A673 (cell line): ENCODE measurements at places on chromosomes 2 and 18. TPM values are rescaled to one million over a fixed set of nuclear protein-coding genes. Genes with fewer than 3 reads are reported as not detected.

Gene CLHC1
- 9.1 and 10.8 TPM in 2 replicates for total RNA-seq

- DNase-seq, result no peak
- no peak overlapping the region for H3K4me3 ChIP-seq
- peaks cover 20% of the 10 kb centered on the region for H3K4me1 ChIP-seq
- H3K27me3 ChIP-seq, result no peaks in the 10 kb centered on the region
Observed at GRCh38 chr2:233349005-233349998, 5.0 kb upstream of the DGKD start.

DNA sequence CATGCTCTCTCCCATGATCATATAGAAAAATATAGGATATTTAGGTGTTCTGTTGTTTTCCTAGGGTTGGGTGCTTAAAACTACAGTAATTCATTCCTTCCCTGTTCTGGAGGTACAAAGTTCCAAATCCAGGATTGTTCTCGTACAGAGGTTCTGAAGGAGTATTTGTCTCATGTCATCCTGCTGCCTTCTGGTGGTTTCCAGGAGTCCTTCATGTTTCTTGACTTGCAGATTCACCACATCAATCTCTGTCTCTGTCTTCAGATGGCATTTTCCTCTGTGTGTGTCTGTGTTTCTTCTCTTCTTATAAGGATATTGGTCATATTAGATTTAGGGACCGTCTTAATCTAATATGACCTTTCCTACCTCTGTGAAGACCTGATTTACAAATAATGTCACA is 397.9 kb downstream of the NYAP2 start:
- H3K27me3 ChIP-seq, result no peaks in the 10 kb centered on the region
- peak overlapping the region; percentile 31 for H3K27ac ChIP-seq
- H3K4me3 ChIP-seq, result no peak overlapping the region
- H3K4me1 ChIP-seq, result peaks cover 38% of the 10 kb centered on the region
- H3K36me3 ChIP-seq, result no peaks in the 10 kb centered on the region
- no peak for DNase-seq

DNA sequence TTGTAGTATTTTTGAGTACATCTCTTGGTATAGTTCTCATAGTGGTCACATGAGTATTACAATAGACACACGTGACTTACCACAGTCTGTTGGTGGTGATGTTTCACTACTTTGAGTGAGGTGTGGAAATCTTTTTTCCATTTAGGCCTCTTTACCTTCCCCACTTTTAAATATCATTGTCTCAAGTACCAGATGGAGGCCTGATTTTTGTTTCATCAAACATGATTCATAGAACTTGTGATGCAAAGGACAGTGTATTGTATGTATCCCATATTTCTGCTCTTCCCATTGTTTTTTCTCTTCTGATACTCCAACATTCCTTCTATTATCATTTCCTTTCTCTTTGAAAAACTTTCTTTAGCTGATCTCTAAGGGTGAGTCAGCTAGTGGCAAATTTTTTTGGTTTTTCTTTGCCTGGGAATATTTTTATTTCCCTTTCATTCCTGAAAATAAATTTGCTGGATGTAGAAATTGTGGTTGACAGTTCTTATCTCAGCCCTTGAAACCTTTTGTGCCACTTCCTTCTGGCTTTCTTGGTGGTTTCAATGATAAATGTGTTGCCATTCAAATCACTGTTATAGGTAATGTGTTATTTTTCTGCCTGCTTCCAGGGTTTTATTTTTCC is 32.8 kb downstream of the RFX8 start:
- DNase-seq, result no peak
- no peaks in the 10 kb centered on the region for H3K4me1 ChIP-seq
- no peaks in the 10 kb centered on the region for H3K36me3 ChIP-seq

GRCh38 chr2:215522237-215522636 is 86.4 kb upstream of the FN1 start:
- no peak overlapping the region for H3K4me3 ChIP-seq
- no peaks in the 10 kb centered on the region for H3K36me3 ChIP-seq
- no peak overlapping the region for H3K27ac ChIP-seq

GRCh38 chr2:40827392-40827791 is 375.5 kb upstream of the SLC8A1 start:
- H3K4me3 ChIP-seq, result no peak overlapping the region
- no peak overlapping the region for H3K27ac ChIP-seq
- H3K36me3 ChIP-seq, result no peaks in the 10 kb centered on the region
- H3K27me3 ChIP-seq, result no peaks in the 10 kb centered on the region
- DNase-seq, result peak; percentile 2

- DNase-seq, result no peak
- H3K4me1 ChIP-seq, result no peaks in the 10 kb centered on the region
- no peak overlapping the region for H3K4me3 ChIP-seq
- no peak overlapping the region for H3K27ac ChIP-seq
- no peaks in the 10 kb centered on the region for H3K27me3 ChIP-seq
- no peaks in the 10 kb centered on the region for H3K36me3 ChIP-seq
Observed at GRCh38 chr2:205372141-205372540, 310.2 kb upstream of the NRP2 start.

DNA sequence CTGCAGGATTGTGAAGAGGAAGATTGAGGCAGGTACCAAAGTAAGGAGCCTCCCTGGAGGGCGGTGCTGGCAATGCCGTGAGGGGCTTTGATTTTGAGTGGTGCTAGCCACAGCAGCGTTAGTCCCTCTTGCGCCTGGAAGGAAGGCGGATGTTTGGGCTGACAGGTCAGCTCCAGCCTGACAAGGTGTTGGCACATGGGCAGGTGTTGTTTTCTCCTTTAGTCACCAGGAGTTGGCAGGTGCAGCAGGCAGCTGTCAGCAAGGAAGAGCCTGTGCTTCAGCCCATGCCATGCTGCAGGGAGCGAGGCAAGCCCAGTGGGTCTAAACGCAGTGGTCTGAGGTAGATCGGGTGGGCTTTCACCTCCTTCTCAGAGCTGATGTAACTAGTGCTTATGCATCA is 8.5 kb downstream of the SEC11C start:
- H3K36me3 ChIP-seq, result peaks cover 46% of the 10 kb centered on the region
- no peak overlapping the region for H3K4me3 ChIP-seq
- H3K27me3 ChIP-seq, result no peaks in the 10 kb centered on the region
- H3K27ac ChIP-seq, result no peak overlapping the region

GRCh38 chr2:5839550-5839949 is 147.4 kb downstream of the SOX11 start:
- DNase-seq, result no peak
- no peak overlapping the region for H3K27ac ChIP-seq
- no peaks in the 10 kb centered on the region for H3K27me3 ChIP-seq
